ENCODE measurements at places on chromosomes 13 and 19. TPM values are rescaled to one million over a fixed set of nuclear protein-coding genes. Genes with fewer than 3 reads are reported as not detected.

DNA sequence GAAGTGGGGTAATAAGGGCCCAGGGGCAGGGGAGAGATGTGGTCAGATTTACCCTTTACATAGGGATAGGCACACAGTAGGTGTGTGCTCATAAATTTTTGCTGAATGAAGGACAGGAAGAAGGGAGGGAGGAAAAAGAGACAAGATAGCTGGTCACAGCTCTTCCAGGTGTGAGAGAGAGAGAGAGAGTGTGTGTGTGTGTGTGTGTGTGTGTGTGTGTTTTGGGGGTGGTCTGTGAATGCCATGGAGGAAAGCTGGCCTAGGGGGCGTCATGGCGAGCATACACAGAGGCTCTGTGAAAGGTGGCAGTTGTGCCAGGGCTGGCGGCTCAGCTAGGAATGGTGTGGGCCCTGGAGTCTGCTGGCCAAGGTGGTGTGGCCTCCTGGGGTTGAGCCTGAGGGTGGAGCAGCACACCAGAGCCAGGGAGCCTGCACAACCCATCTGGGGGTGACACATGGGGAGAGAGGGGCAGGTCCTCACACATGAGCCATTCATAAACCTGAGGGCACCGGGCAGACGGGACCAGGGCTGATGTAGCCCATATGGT lies 6.0 kb upstream of the PRX start:
- DNase-seq = no peak

- no peak for DNase-seq
Measured at GRCh38 chr19:49683814-49684250, 5.6 kb upstream of the ADM5 start.

GRCh38 chr19:38383743-38384142 lies 4.1 kb downstream of the GGN start:
- no peak for DNase-seq

GRCh38 chr19:40035996-40036395 lies 20.0 kb downstream of the ZNF780B start:
- no peak for DNase-seq

KLK6 gene
- total RNA-seq = not detected

DYRK1B gene
- 7.7 TPM for total RNA-seq

C19orf67 gene
- total RNA-seq = not detected

RDH8 gene
- not detected for total RNA-seq

Data from activated CD8-positive, alpha-beta memory T cell treated with anti-CD3 and anti-CD28 coated beads, Interleukin-2, amount 10 ng/mL, durations not matched to agents 7 days and 5 days (primary cell).